Stimulated activated CD8-positive, alpha-beta memory T cell treated with anti-CD3 and anti-CD28 coated beads, Interleukin-15, amount 100 ng/mL, for 1 hour (primary cell): ENCODE measurements at places on chromosomes 3 and 15.

- no peak for DNase-seq
Observed at GRCh38 chr3:16478516-16478915, 35.0 kb downstream of the RFTN1 start.

GRCh38 chr15:61938249-61938648, 122.0 kb downstream of the VPS13C start:
- no peak for DNase-seq

DNA sequence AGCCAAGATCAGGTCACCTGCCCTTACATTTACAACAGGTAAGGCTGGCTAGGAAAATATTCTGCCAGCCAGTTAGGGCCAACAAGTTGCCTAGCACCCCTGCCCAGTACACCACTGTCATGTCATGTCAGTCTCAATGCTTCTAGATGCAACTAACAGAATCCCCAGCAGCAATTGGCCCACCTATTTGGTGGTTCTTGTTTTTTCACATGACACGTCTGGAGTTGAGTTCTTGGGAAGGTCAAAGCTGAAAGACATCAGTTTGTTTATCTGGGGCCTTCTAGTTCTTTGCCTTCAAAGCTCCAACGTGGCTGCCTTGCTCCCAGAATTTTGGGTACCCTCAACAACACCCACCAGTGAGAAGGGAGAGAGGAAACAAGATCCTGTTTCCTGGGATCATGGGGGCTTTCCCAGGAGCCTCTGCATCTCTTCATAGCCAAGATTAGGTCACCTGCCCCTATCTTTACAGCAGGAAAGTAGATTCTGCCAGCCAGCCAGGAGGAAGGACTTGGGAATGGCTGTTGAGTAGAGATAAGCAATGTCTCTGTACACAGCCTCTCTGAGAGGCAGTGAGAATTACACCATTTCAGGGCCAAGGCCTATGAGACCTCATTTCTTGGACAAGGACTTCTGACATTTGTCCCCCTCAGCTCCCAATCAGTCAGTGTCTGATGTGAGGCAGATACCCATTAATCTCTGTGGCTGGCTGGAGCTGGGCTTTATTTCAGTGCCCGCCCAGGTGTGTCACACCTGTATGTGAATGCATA, 8.6 kb downstream of the GPX1 start:
- no peak for DNase-seq

- DNase-seq: no peak
Observed at GRCh38 chr3:194121891-194122631, 13.9 kb upstream of the HES1 start.

DNA sequence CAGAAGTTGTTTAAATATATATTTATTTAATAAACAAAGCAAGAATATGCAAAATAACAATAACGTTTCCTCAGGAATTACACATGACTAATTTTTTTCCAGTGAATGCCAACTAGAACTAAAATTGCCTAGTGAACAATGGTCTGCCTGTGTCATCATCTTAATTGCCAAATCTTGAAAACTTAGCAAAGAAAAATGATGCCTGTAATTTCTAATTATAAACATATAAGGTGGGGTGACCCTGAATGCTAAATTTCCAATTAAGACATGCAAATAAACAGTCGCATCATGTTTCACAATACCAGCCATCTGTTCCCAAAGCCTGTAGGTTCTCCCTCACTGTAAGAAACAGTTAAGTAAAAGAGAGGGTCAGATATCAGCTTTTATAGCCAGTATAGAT, 67.6 kb upstream of the PLCL2 start:
- no peak for DNase-seq

DNA sequence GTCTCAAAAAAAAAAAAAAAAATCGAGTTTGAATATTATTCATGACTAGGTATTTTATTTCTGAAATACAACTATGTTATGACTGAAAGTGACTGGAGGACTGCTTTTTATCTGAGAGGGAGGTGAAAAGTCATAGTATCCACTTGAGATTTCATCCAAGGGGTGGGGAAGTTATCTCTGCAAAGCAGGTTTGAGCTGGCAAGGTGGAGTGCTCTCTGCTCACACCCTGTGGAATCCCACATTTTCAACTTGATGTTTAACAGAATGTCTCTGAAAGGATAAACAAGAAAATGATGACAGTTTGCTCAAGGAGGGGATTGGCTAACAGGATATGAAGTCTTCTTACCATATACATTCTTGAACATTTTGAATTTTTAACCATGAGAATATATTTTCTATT, 27.3 kb upstream of the SEC62 start:
- DNase-seq: no peak

DNA sequence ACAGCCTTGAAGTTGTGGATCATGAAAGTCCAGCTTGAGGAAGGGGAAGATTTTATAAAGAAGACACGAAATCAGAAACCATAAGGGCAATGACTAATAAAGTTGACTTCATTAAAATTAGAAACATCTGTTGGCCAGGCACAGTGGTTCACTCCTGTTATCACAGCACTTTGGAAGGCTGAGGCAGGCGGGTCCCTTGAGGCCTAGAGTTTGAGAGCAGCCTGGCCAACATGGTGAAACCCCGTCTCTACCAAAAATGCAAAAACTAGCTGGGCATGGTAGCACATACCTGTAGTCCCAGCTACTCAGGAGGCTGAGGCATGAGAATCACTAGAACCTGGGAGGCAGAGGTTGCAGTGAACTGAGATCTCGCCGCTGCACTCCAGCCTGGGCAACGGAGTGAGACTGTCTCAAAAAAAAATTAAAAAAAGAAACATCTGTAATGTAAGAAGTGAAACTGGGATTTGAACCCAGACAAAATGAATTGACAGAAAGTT, 7.9 kb upstream of the UBXN7 start:
- no peak for DNase-seq
